CD4-positive, alpha-beta T cell treated with Interleukin-21 for 1 hour (primary cell): ENCODE measurements at places on chromosomes 5 and 9.

DNA sequence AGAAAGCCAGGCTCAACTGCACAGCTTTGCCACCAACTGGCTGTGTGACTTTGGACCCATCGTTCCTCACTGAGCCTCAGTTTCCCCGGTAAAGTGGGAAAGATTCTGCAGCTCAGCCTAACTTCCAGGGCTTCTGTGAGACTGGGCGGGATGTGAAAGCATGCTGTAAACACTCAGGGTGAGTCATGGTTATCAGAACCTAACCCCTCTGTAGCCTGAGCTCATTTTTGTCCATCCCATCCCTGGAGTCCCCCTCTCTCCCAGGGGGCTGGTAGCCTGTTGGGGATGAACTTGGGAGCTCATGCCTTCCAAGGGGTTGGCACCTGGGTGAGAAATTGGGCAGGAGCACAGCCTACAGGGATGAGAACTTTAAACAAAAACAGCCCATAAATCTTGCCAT, 2.3 kb downstream of the CCDC69 start:
- DNase-seq: no peak

DNA sequence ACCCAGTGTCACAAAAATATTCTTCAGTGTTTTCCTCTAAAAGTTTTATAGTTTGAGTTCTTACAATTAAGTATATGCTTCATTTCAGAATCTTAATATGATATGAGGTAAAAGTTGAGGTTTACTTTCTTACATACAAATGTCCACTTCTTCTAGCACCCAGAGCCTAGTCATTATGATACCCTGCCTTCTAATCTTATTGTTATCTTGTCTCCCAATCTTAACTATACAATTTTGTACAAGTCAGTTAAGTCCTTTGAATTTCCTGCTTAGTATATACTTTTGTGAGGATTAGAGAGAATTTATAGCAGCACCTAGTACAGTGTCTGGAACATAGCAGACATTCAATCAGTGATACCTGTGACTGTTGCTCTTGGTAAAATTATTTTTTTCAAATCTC, 29.3 kb downstream of the RAD50 start:
- DNase-seq: no peak

GRCh38 chr5:83548581-83548980, 77.0 kb downstream of the VCAN start:
- no peak for DNase-seq

DNA sequence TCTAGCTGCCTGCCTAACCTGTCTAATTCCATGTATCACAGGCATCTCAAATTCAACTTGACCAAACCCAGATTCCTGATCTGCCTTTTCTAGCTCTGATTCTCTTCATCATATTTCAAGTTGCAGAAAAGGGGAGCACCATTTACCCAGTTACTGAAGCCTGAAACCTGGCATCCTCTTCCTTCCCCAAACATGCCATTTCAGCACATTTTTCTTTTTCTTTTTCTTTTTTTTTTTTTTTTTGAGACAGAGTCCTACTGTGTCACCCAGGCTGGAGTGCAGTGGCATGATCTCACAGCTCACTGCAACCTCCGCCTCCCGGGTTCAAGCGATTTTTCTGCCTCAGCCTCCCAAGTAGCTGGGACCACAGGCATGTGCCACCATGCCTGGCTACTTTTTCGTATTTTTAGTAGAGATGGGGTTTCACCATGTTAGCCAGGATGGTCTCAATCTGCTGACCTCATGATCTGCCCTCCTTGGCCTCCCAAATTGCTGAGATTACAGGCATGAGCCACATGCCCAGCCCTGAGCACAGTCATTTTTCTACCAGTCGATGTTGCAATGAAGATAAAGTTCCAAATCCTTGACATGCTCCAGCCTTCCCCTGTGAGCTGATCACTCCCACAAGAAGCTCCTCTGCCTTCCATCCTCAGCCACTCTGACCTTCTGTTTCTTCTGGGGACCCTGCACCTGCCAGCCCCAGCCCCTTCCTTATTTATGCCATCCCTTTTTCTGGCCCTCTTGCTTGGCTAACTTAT, 32.2 kb downstream of the ACER2 start:
- DNase-seq: no peak

DNA sequence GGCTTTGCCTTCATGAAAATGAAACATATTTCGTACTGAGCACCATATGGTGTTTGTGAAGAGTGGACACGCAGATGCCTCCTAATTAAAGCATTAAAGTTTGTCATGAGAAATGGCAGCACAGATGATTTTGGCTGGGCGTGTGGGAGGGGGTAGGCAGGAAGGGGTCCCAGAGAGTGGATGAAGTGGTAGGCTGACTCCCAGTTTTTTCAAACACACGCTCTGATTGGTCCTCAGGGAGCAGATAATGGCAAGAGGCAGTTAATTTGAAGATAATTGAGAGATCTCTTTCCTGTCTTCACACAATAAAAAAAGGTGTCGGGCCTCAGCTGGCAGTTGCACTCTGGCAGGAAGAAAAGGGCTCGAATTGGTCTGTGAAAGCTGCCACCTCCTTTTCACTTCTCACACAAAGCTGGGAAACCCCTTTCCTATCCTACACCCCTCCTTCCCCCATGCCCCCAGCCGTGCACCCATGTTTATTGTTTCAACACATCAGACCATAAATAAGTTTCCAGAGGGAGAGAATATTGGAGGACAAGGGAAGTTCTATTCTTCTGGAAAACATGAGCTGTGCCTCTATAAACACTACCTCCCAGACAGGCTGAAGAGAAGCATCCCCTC, 429.6 kb downstream of the ARHGEF28 start:
- DNase-seq: no peak

- DNase-seq: no peak
These were observed 6.7 kb downstream of the ANKS6 start for GRCh38 chr9:98789483-98790133.

DNA sequence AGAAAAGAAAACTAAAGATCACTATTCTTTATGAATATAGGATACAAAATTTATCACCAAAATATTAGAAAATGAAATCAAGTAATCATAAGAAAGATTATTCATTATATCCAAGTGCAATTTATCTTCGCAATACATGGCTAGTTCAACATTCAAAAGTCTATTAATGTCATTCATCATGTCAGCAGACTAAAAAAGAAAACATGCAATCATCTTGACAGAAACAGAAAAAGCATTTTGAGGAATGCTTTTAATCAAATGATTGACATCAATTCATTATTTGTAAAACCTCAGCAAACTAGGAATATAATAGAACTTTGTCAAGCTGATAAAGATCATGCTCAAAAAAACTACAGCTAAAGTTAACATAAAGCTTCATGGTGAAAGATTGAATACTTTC, 40.7 kb downstream of the ATPSCKMT start:
- DNase-seq: no peak
